ENCODE measurements at places on chromosomes 1 and 21.

GRCh38 chr1:211013346-211014240 is 120.4 kb downstream of the KCNH1 start:
- DNase-seq = no peak

GRCh38 chr21:35578347-35578782 is 482.0 kb downstream of the SETD4 start:
- no peak for DNase-seq

DNA sequence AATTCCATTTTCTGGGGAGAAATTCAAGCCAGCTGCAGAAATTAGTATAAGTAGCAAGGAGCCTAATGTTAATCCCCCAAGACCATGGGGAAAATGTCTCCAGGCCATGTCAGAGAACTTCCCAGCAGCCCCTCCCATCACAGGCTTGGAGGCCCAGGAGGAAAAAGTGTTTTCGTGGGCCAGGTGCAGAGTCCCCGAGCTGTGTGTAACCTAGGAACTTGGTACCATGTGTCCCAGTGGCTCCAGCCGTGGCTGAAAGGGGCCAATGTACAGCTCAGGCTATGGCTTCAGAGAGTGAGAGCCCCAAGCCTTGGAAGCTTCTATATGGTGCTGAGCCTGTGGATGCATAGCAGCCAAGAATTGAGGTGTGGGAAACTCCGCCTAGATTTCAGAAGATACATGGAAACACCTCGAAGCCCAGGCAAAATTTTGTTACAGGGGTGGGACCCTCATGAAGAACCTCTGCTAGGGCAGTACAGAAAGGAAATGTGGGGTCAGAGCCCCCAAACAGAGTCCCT is 286.3 kb downstream of the MATN1 start:
- no peak for DNase-seq

DNA sequence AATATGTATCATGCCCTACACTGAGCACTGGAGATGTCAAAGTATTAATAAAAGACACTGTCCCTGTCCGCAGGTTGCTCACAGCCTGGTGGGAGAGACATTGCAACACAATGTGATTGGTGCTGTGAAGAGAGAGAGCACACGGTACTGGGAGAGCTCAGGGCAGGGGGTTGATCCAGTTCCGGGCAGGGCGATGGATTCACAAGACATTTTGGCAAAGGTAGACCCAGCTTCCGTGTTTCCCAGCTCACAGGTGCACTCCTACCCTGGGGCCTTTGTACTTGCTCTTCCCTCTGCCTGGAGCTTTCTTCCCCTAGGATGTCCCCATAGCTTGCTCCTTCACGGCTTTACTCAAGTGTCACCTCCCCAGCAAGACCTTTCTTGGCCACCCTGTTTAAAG is 1.4 kb downstream of the PLA2G5 start:
- no peak for DNase-seq

GRCh38 chr1:112260699-112261098 is 135.3 kb upstream of the CTTNBP2NL start:
- DNase-seq = no peak

DNA sequence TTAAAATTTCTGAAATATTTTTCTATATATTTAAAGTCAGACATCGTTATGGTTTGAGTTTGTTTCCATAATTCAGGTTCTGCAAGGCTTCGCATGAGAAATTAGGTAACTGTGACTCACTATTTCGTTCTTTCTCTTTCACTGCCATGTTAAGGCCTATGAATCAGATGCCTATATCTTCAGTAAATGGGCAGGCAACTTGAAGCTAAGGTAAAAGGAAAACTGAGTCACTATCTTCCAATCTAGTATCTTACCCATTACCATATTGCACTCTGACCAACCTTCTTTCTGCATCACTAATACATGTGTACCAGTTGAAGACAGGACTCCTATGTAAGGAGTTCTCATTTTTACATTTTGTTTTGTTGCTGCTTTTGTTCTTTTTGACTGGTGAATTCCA is 37.8 kb downstream of the PYHIN1 start:
- DNase-seq = no peak

DNA sequence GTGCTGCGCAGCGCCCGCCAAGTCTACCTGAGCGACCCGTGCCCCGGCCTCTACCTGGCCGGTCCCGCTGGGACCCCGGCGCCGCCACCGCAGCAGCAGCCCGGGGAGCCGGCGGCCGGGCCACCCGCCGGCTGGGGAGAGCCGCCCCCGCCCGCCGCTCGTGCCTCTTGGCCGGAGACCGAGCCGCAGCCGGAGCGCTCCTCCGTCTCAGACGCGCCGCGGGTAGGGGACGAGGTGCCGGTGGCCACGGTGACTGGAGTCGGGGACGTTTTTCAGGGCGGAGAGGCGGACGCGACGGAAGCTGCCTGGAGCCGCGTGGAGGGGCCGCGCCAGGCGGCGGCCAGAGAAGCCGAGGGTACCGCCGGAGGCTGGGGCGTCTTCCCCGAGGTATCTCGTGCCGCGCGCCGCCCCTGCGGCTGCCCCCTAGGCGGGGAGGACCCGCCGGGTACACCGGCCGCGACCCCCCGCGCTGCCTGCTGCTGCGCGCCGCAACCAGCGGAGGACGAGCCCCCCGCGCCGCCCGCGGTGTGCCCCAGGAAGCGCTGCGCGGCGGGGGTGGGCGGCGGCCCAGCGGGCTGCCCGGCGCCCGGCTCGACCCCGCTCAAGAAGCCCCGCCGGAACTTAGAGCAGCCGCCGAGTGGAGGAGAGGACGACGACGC is 646 bp downstream of the IER5 start:
- DNase-seq = no peak

DNA sequence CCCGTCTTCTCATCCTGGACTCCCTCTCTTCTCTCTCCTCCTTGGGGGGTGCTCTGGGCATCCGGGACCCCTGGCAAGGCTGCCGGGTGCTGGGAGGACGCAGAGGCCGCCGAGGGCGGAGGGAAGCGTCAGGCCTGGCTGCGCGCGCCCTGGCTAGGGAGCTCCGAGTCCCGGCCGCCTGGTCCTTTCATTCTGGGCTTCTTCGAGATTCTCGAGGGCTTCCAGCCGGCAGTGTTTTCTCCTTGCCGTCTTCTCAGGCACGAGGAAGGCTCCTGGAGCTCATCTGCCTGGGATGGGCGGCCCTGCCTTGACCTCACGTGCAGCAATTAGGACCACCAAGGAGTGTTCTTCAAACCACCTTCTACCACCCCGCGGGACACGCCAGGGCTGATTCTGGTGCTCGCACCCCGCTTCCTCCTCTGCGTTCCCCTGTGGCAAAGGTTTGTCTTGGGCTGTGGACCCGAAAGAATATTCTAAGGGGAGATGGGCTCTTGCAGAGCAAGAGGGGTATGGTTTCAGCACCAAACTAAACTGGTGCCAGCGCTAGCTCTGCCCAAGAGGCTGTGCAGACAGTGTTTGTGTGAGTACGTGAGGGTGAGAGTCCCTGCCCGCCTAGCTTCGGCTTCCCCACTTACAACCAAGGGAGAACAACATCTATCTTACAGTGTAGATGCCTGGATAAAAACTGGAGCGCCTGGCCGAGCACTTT is 36.5 kb downstream of the PIK3CD start:
- DNase-seq = no peak

Data from NCI-H187 treated with DMSO at 0.1 percent for 48 hours (cell line).